Thyroid gland (tissue), 4 donors: ENCODE measurements at places on chromosomes 12 and 14.

GRCh38 chr12:124481257-124481750 lies 86.1 kb downstream of the NCOR2 start:
- DNase-seq, result no peak

DNA sequence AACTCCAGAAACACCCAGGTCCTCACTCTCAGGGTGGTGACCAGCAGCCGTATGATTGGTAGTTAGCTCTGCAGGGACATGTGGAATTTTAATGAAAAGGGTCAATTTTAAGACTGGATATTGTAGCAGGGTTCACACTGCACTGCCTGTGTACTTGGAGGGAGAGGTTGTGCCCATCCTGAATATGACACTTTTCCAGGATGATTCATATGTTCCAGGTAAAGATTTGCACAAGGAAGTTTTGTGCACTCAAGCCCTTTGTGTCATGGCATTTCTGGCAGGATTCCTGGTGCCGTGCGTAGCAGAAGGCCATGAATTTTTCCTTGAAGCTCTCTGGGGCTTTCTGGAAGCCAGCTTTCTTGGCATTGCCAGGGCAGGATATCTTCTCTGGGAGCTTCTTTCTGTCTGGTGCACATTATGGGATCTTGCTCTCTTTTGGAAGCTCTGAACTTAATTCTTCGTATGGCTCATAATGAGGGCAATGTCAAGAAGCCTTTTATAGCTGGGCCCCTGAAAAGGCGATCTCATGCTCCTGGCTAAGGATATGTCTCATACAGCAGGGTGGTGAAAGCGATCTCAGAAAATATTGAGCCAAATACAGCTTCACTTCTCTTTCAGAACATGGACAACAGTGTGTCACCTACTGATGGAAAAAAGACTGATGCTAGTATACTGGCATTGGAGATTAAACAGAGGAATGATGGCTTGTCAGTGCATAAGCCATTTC lies 1133.9 kb downstream of the AACS start:
- no peak for DNase-seq

DNA sequence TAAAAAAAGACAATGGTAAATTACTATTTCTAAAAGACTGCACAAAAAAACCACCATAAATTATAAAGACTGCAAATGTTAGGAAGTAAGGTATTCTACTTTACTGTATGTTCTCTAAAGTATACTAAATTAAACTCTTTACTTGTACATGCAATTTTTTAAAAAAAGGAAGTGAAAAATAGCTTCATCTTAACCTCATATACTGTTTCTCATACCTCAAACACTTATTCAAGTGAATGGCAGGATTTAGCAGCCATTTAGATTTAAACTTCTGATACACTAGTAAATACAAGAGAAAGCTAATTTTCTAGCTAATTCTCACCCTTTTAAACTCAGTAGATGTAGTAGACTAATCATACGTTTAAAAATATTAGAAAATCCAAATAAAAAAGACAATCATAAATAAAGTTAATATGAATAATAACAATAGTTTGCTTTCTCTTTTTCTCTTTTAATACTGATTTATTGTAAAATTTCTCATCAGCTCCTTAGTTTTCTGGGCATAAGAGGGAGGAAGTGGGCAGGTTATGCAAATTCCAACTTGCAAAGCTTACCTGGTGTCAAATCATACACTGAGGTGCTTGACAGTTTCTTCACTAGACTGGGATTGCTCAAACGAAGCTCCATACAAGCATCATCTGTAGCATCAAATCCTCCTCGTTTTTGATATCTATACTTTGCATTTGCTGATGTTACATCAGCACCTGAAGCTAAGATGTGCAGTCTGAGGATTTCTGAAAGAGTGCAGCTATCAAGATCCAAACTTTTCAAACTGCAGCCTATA lies 71.0 kb upstream of the CFL2 start:
- DNase-seq, result no peak

- DNase-seq, result no peak
Measured at GRCh38 chr12:12294215-12295005, 27.6 kb upstream of the LRP6 start.

DNA sequence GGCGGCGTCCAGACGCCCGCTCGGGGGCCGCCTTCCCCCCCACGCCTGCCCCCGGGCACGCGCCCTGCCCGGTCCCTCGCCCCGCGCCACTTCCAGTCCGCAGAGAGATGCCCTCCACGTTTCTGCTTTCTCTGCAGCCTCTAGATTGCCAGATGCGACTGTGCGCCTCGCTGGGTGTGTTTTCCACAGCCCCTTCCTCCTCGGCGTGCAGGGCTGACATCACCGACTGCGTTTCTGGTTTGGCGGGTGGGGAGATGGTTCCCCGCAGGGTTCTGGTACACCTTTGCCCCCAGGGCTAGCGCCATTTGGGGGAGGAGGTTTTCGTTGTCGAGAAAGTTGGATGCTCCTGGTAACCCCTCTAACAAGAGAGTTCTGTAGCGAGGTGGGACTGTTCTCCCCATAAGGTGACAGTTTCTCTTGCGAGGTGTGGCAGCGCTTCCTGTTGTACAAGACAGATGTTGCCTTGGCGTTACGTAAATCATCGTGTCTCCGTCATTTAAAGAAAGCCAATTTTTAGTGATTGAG lies 1.5 kb downstream of the CALM1 start:
- DNase-seq, result peak; percentile 31

- no peak for DNase-seq
Measured at GRCh38 chr12:47280543-47281300, 201.0 kb upstream of the AMIGO2 start.
